ENCODE measurements at places on chromosomes 7 and 10.

GRCh38 chr7:131010029-131010716 is 276.2 kb upstream of the KLF14 start:
- DNase-seq = no peak

GRCh38 chr7:46285878-46286277 is 364.8 kb upstream of the IGFBP3 start:
- DNase-seq = peak; percentile 66

DNA sequence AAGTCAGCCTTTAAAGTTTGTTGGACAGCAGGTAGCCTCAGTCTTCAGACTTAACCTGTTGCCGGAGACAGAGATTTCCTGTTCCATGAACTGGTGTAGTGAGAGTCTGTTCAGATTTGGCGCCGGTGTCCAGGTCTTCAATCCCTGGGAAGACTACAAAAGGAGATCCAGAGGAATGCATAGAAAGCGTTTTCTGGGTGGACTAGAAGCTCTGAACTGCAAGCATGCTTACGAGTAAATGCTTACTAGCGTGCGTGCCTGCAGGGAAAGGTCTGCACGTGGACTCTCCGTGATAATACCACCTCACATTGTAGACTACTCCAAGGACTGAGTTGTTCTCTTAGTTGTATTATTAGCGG is 878 bp downstream of the GLRX3 start:
- peak; percentile 24 for DNase-seq

GRCh38 chr7:128120976-128121490 is 89.8 kb upstream of the LRRC4 start:
- no peak for DNase-seq

DNA sequence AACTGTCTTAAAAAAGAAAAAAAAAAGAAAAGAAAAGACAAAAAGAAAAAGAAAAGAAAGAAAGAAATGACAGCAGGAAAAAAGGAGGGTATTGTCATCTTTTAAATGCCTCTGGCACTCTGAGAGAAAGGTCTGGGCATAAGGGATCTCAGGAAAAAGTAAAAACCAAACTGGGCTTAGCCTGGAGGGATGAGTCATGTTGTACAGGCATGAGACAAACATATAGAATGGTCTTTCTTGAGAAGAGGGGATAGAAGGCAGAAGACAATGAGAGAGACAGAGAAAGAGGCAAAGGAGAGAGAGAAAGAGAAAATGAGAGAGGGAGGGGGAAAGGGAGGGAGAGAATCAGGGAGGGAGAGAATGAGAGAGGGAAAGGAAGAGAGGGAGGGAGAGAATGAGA is 32.3 kb upstream of the KCNMA1 start:
- DNase-seq = no peak

DNA sequence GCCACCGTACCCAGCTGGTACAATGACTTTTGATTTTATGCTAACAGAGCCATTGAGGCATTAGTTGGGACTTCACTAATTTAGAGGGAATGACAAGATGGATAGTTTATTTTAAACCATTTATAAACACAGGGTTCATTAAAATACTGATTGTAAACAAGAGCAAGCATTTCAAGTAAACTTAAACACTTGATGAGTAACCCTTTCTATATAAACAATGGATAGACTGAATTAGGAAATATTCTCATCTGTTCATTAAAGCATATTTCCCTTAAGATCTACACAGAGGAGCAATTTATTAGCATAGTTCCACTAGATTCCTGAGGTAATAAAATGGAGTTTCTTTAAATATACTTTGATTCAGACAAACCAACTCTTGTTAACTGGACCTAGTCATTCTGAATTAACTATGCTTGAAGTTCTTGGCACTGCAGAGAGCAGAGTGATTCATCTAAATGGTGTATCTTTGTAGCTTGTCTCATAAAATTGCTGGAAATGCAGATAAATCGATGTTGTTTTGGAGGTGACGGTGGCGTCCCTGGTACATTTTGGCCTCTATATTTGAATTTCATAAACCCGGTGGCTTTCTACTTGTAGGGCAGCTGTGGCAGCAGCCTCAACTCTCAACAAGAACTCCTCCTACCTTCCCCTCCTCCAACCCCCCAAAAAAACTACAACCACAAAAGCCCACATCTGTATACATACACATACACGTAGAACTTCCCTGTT is 15.4 kb upstream of the VDAC2 start:
- peak; percentile 91 for DNase-seq

DNA sequence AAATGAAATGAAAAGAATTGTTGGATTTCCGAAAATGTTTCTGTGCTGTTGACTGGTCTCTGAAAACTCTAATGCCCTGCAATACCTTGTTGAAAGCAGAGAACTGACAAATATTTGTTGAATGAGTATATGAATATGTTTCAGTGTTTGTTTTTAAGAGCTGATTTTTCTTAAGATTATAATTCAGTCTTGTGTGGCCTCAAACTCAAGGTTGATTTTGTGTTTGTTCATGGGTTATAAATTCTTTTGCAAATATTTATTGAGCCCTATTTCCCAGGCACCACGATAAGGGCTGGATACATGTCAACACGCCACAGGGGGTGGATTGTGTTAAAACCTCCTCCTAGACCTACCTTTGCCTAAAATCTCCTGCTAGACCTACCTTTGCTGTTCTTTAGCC is 203.9 kb upstream of the PLPP4 start:
- DNase-seq = no peak

DNA sequence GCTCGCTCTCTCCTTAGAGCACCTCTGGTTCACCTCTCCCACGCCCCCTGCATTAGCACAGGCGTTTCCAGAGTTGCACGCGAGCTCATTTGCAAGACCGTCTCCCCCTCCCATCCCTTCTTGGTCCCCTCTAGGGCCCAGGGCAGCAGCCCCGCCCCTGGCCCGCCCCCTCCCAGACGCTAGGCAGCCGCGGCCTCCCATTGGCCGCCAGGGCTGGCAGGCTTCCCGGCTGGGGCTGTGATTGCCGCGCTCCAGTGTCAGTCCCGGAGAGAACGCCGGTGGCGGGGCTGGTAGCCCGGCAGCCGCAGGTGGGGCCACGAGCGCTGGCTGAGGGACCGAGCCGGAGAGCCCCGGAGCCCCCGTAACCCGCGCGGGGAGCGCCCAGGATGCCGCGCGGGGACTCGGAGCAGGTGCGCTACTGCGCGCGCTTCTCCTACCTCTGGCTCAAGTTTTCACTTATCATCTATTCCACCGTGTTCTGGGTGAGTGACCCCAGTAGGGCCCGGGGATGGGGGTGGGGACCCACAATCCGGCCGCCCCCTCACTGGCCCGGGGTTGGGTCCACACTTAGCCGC is at the start of gene TSPAN15:
TSPAN15 (plus strand) TSS at position 257 of the 575 bp plus-strand sequence; CDS start at position 387, 130 bp downstream.
- DNase-seq = peak; percentile 53

DNA sequence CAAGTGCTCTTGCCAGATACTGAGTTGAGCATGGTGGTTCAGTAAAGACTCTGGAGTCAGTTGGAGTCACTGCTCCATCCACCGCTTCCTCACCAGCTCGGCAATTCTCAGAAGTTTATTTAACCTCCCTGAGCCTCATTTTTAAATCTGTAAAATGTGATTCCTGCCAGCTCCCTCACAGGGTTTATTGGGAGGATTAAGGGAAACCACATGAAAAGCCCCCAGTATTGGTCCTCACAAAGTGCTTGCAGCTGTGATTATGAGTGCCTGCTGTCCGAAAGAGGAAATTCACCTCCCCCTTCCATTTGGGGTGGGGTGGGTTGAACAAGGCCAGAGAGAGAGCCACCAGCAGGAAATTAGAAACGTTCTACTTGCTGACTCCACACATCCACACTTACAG is 99.0 kb downstream of the AOAH start:
- peak; percentile 9 for DNase-seq

- no peak for DNase-seq
Measured at GRCh38 chr10:80542053-80542452, 4.4 kb downstream of the SH2D4B start.

GRCh38 chr7:3412871-3413270 is 111.8 kb downstream of the SDK1 start:
- no peak for DNase-seq

GRCh38 chr10:2772816-2773631 is 294.3 kb upstream of the PFKP start:
- DNase-seq = no peak

GRCh38 chr10:21720090-21720489 is 186.1 kb downstream of the MLLT10 start:
- DNase-seq = peak; percentile 24

DNA sequence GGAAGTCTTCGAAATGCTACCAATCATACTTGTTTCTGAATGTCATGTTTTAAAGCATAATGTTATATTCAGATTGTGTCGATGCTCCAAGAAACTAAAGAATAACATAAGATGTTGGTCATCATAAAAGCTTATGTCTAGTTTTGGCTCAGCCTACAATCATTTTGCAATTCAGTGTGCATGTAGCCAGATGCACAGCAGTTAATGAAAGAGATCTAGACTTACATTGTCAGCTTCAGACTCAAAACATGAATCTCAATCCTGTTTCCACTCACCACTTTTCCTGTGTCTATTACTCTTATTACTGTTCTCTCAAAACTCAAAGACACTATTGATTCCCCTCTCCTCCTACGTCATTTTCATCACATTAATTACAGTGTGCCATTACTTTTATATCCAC is 21.4 kb downstream of the TMEM196 start:
- no peak for DNase-seq

- no peak for DNase-seq
Measured at GRCh38 chr7:159116581-159117339, 27.9 kb downstream of the VIPR2 start.

DNA sequence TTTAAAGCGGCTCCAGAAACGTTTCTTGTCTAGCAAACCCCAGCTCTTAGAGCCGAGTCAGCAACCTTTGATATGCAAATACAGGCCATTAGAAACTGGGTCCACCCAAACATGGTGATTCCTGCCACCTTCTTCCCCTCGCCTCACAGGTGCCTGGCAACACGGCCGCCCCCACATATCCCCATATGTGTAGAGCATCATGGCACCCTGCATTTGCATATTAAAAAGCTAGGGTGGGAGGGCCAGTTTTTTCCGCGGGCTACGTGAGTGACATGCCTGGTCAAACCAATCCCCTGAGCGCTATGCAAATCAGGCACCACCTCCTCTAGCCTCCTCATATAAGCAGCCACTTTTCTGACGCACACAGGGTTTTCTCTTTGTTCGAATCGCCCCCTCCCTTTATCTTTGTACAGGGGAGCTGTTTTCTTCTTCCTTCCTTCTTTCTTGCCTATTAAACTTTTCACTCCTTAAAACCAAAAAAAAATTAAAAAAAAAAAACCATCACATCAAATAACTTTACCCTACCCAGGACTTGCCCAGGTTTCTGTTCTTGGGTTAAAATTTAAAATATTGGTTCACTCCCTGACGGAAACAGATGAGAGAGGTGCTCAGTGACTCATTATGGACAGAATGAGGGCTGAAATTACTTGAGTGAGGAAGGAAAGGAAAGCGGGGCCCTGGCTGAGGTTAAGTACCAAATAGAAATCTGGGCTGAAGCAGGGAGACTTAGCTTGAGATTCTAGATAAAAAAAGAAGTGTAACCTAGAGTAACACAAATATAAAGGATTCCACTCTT is 59.8 kb downstream of the COA1 start:
- no peak for DNase-seq

Measured in fibroblast of lung (primary cell).